Liver (tissue), 10 donors: ENCODE measurements at places on chromosomes 6 and 20. TPM values are rescaled to one million over a fixed set of nuclear protein-coding genes. Genes with fewer than 3 reads are reported as not detected.

- no peak overlapping the region for H3K4me3 ChIP-seq
- peaks cover 3% of the 10 kb centered on the region for H3K4me1 ChIP-seq
- peak; percentile 63 for DNase-seq
- H3K27ac ChIP-seq, result peak overlapping the region; percentile 37
- no peaks in the 10 kb centered on the region for H3K36me3 ChIP-seq
Observed at GRCh38 chr6:32108094-32108627, 977 bp downstream of the TNXB start.

- peaks cover 7% of the 10 kb centered on the region for H3K36me3 ChIP-seq
- no peak for DNase-seq
- H3K27ac ChIP-seq, result peak overlapping the region; percentile 42
Observed at GRCh38 chr6:52512199-52512598, 64.7 kb downstream of the TRAM2 start.

GRCh38 chr20:32482442-32483261 lies 102.5 kb downstream of the NOL4L start:
- H3K36me3 ChIP-seq, result no peaks in the 10 kb centered on the region
- peak overlapping the region; percentile 68 for H3K27ac ChIP-seq
- peak overlapping the region; percentile 68 for H3K4me3 ChIP-seq

DNA sequence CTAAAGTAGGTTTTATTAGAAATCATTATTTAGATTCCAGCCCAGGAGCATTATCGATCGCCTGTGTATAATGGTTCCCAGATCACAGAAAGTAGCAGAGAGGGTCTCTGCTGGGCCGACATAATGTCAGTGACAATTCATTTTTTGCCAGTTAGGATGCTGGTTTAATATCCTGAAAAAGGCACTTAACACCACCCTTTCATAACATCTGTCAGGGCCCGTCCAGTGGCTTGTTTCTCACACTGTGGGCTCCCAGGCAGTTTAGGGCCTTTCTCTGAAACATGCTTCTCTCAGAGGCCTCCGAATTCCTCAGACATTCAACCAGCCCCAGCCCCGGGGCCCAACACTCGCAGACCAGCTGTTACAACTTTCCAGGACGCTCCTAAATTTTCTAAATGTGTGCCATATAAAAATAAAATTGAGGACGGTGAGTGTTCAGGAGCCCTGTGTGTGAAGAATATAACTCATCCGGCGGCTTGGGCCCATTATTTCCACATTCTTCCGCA lies 108.6 kb upstream of the EYA4 start:
- no peaks in the 10 kb centered on the region for H3K36me3 ChIP-seq
- no peak for DNase-seq
- H3K4me1 ChIP-seq, result no peaks in the 10 kb centered on the region
- H3K27ac ChIP-seq, result no peak overlapping the region

- DNase-seq, result no peak
- H3K4me1 ChIP-seq, result peaks cover 7% of the 10 kb centered on the region
- H3K27ac ChIP-seq, result no peak overlapping the region
- no peaks in the 10 kb centered on the region for H3K27me3 ChIP-seq
- H3K4me3 ChIP-seq, result no peak overlapping the region
- H3K36me3 ChIP-seq, result no peaks in the 10 kb centered on the region
Observed at GRCh38 chr6:43481075-43481474, 3.7 kb downstream of the TJAP1 start.

DNA sequence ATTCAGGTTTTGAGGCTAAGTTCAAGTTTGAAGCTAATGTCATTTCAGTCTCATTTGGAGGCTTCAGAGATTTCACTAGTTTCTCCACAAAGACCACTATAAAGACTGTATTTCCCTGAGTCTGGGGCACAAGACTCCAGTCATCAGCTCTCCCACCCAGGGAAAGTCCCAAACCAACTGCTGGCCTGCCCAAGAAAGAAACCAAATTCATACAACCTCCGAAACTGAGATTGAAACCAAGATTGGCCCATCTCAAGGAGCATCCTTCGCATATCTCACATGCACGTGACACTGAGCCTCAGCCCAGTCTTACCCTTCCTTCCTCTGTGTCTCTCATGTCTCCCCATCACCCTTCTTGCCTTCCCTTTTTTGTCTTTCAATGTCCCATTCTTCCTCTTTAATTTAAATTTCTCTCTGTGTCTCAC lies 3.5 kb upstream of the LTA start:
- no peak overlapping the region for H3K4me3 ChIP-seq
- H3K4me1 ChIP-seq, result no peaks in the 10 kb centered on the region
- DNase-seq, result no peak
- H3K27ac ChIP-seq, result no peak overlapping the region
- H3K27me3 ChIP-seq, result no peaks in the 10 kb centered on the region

DNA sequence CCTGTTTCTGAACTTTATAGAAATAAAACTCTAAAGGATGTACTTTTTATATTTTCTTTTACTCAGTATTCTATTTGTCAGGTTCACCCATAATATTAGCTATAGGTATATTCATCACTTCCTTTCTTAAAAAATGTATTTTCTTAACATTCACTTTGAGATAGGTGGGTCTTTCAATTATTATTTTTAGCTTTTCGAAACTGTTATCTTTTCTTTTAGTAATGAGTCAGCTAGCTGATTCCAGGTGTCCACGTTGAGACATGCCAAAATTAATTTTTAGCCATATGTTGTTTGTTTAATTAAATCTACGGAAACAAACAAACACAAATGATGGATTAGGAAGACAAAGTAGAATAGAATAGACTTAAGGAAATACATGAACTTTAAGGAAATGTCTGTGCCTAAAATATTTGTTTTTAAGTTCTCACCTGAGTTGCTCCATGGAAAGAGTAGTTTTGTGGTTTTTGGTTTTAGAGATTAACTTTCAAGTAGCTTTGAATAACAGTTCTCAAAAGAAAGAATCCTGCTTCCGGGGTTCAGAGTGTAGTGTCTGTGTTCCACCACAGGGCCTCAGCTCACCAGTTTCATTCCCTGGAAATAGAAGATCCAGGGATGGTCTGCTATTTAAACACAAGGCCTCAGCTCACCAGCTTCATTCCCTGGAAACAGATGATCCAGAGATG lies 435.0 kb downstream of the HAO1 start:
- H3K36me3 ChIP-seq, result no peaks in the 10 kb centered on the region
- H3K4me1 ChIP-seq, result peaks cover 9% of the 10 kb centered on the region
- no peak for DNase-seq
- no peaks in the 10 kb centered on the region for H3K27me3 ChIP-seq
- H3K27ac ChIP-seq, result no peak overlapping the region
- H3K4me3 ChIP-seq, result no peak overlapping the region

DNA sequence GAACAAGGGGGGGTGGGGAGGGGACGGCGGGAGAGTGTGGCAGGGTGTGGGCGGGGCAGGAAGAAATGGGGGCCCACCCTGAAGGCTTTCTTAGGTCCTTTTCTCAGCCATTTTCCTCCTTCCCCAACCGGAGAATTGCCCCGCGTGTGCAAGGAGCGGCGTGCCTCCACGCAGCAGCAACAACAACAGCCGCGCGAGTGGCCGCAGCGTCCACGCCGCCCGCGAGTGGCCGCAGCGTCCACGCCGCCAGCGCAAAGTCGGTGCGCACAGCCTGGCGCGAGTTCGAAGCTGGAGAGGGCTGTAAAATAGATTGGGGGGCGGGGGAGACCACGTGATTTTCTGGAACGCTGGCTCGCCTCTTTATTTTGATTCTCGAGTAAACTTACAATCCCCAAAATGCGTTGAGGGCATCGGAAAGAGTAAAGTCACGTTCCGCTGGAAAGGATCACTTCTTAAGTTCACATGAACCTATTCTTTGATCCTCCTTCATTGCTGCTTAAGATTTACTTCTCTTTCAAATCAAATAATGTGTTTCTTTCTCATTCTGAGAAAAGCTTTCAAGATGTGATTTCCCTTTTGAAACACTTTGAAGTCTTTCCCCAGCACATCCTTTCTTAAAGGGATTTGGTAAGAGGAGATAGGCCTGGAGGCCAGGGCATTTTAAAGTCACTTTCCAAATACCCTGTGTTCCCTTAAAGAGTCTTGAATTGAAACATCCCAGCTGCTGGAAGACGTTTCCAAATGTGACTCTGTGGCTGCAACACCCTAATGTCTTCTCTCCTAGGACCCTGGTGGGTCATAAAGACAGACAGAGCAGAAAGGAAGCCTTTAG lies 66.7 kb upstream of the ZNF217 start:
- DNase-seq, result no peak
- H3K27me3 ChIP-seq, result no peaks in the 10 kb centered on the region
- H3K27ac ChIP-seq, result peak overlapping the region; percentile 43
- H3K4me3 ChIP-seq, result no peak overlapping the region
- no peaks in the 10 kb centered on the region for H3K36me3 ChIP-seq

- H3K4me1 ChIP-seq, result no peaks in the 10 kb centered on the region
- H3K27ac ChIP-seq, result no peak overlapping the region
- H3K36me3 ChIP-seq, result peaks cover 8% of the 10 kb centered on the region
Observed at GRCh38 chr6:34284563-34285447, 36.0 kb upstream of the SMIM29 start.

DNA sequence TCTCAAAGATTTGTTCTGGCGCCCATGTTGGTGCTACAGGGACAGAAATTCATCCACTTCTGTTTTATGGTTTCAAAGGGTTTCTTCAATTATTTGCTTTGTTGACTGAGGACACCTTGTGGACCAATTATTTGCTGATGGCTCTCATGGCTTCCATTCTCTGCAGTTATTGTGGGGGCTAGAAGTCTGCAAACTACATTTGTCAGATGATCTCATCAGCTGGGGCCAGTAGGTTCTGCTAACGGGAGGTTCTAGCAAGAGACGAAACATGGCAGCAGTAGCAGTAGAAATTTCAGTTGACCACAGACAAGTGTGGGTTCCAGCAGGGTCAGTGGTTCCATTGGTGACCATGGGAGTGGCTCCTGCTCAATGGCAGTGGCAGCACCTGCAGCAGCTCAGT lies 72.8 kb upstream of the BLCAP start:
- DNase-seq, result no peak
- H3K27me3 ChIP-seq, result no peaks in the 10 kb centered on the region
- no peaks in the 10 kb centered on the region for H3K4me1 ChIP-seq
- no peaks in the 10 kb centered on the region for H3K36me3 ChIP-seq

Gene ABHD12
- polyA plus RNA-seq, result 12.4 TPM

Gene KCNQ5
- 0.02 TPM for polyA plus RNA-seq

Gene SLC22A7
- 172 TPM for polyA plus RNA-seq

Gene APMAP
- polyA plus RNA-seq, result 210 TPM

Gene AKAP12
- 6.7 TPM for polyA plus RNA-seq

Gene BPIFB1
- polyA plus RNA-seq, result 0.13 TPM

Gene CAPN11
- 0.09 TPM for polyA plus RNA-seq
